ENCODE measurements at places on chromosomes 5 and 9. TPM values are rescaled to one million over a fixed set of nuclear protein-coding genes. Genes with fewer than 3 reads are reported as not detected.

DNA sequence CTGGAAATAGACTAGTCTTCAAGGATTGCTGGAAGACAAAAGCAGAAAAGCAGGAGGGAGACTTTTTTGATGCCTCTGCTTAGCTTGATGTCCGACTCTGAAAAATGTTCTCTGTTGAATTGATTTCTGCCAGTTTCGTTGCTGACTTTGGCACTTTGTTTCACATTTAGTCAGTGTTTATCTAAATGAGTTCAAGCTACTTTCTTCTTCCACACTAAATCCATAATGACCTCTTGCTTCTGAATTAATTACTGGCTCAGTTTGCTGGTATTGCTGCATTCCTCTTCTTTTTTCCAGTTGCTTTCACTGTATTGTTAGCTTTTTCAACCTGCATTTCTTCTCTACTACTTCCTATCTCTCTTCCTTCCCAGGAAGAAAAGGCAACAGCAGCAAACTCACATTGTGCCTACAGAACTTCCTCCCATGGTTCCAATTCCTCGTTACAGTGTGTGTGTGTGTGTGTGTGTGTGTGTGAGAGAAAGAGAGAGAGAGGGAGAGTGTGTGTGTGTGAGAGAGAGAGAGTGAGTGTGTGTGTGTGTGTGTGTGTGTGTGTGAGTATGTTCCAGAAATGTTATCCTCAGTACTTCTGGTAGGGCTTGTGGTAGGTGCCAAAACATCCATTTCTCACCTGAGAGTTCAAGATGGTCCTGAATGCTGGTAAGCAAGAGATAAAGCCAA lies 234.8 kb downstream of the CSNK1G3 start:
- H3K36me3 ChIP-seq: no peaks in the 10 kb centered on the region
- H3K4me3 ChIP-seq: no peak overlapping the region
- DNase-seq: no peak
- no peaks in the 10 kb centered on the region for H3K27me3 ChIP-seq
- H3K4me1 ChIP-seq: no peaks in the 10 kb centered on the region

GRCh38 chr5:9847631-9848030 lies 217.5 kb upstream of the TAS2R1 start:
- H3K4me3 ChIP-seq: no peak overlapping the region
- H3K27ac ChIP-seq: no peak overlapping the region
- DNase-seq: no peak
- H3K27me3 ChIP-seq: no peaks in the 10 kb centered on the region

DNA sequence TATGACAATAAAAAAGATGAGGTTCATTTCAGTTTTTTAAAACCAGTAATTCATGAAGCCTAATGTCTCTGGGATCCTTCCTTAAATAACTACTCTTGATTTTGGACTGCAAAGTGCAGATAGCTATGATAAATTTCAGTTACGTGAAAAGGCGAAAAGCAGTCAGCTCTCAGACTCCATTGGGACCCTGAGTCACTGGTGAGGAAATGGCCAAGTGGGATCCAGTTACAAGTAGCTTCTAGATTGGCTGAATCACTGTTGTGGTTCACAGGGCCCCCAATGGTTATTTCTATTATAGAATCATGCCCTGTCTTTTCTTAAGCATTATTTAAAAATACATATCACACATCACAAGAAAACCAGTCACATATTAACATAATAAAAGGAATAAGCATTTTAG lies 31.1 kb upstream of the PPP3R2 start:
- no peak for DNase-seq
- H3K27ac ChIP-seq: no peak overlapping the region
- no peaks in the 10 kb centered on the region for H3K27me3 ChIP-seq
- H3K4me1 ChIP-seq: no peaks in the 10 kb centered on the region
- H3K36me3 ChIP-seq: no peaks in the 10 kb centered on the region

GRCh38 chr5:126920291-126920690 lies 110.1 kb downstream of the MARCHF3 start:
- peak; percentile 85 for DNase-seq
- peak overlapping the region; percentile 69 for H3K27ac ChIP-seq
- H3K27me3 ChIP-seq: no peaks in the 10 kb centered on the region
- H3K4me3 ChIP-seq: no peak overlapping the region
- peaks cover 8% of the 10 kb centered on the region for H3K4me1 ChIP-seq

GRCh38 chr5:132147663-132148062 lies 74.1 kb downstream of the CSF2 start:
- H3K27me3 ChIP-seq: no peaks in the 10 kb centered on the region
- no peak overlapping the region for H3K4me3 ChIP-seq
- H3K36me3 ChIP-seq: no peaks in the 10 kb centered on the region

- no peak for DNase-seq
- no peak overlapping the region for H3K4me3 ChIP-seq
- H3K36me3 ChIP-seq: no peaks in the 10 kb centered on the region
- no peak overlapping the region for H3K27ac ChIP-seq
- no peaks in the 10 kb centered on the region for H3K27me3 ChIP-seq
Observed at GRCh38 chr5:77867914-77868313, 91.8 kb upstream of the TBCA start.

CER1 gene
- total RNA-seq: not detected
